ENCODE measurements at places on chromosomes 11 and 22. TPM values are rescaled to one million over a fixed set of nuclear protein-coding genes. Genes with fewer than 3 reads are reported as not detected.

- no peak for DNase-seq
- no peaks in the 10 kb centered on the region for H3K4me1 ChIP-seq
- no peaks in the 10 kb centered on the region for H3K27me3 ChIP-seq
- H3K4me3 ChIP-seq, result no peak overlapping the region
- H3K27ac ChIP-seq, result no peak overlapping the region
These were observed 393.0 kb upstream of the ANO3 start for GRCh38 chr11:25938952-25939351.

DNA sequence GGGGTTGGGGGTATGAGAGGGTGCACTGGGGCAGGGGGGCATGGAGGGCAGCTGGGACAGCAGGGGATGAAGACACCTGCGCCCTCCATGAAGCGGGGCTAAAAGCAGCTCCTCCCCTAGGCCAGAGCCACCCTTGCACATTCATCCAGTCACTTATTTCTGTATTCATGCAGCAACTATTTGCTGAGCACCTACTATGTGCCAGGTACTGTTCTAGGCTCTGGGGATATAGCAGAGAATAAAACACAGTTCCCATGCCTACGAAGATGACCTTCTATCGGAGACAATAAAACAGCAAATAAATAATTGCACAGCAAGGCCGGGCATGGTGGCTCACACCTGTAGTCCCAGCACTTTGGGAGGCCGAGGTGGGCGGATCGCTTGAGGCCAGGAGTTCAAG lies 5.3 kb downstream of the ALDH3B1 start:
- H3K36me3 ChIP-seq, result no peaks in the 10 kb centered on the region
- no peaks in the 10 kb centered on the region for H3K4me1 ChIP-seq
- no peaks in the 10 kb centered on the region for H3K27me3 ChIP-seq
- H3K27ac ChIP-seq, result no peak overlapping the region

- no peaks in the 10 kb centered on the region for H3K4me1 ChIP-seq
- no peak overlapping the region for H3K27ac ChIP-seq
- H3K27me3 ChIP-seq, result no peaks in the 10 kb centered on the region
- H3K36me3 ChIP-seq, result no peaks in the 10 kb centered on the region
These were observed 17.2 kb downstream of the SLC2A11 start for GRCh38 chr22:23874871-23875270.

- H3K4me3 ChIP-seq, result no peak overlapping the region
- no peaks in the 10 kb centered on the region for H3K36me3 ChIP-seq
- H3K27me3 ChIP-seq, result no peaks in the 10 kb centered on the region
- no peaks in the 10 kb centered on the region for H3K4me1 ChIP-seq
These were observed 106.7 kb downstream of the APIP start for GRCh38 chr11:34809191-34810106.

GRCh38 chr22:44378380-44378779 lies 65.6 kb upstream of the SHISAL1 start:
- no peak overlapping the region for H3K27ac ChIP-seq
- no peak overlapping the region for H3K4me3 ChIP-seq
- no peaks in the 10 kb centered on the region for H3K36me3 ChIP-seq
- peak; percentile 1 for DNase-seq

GRCh38 chr22:36009085-36009484 lies 19.5 kb downstream of the RBFOX2 start:
- no peak overlapping the region for H3K4me3 ChIP-seq
- no peaks in the 10 kb centered on the region for H3K27me3 ChIP-seq
- H3K27ac ChIP-seq, result no peak overlapping the region
- H3K4me1 ChIP-seq, result peaks cover 4% of the 10 kb centered on the region
- DNase-seq, result no peak

GRCh38 chr22:17917490-17917983 lies 106.8 kb downstream of the MICAL3 start:
- H3K4me3 ChIP-seq, result no peak overlapping the region
- H3K27me3 ChIP-seq, result no peaks in the 10 kb centered on the region
- peaks cover 3% of the 10 kb centered on the region for H3K4me1 ChIP-seq
- no peak for DNase-seq

GRCh38 chr11:26144291-26144690 lies 187.6 kb upstream of the ANO3 start:
- H3K4me3 ChIP-seq, result no peak overlapping the region
- H3K4me1 ChIP-seq, result no peaks in the 10 kb centered on the region
- no peak overlapping the region for H3K27ac ChIP-seq
- no peaks in the 10 kb centered on the region for H3K27me3 ChIP-seq
- DNase-seq, result no peak

DNA sequence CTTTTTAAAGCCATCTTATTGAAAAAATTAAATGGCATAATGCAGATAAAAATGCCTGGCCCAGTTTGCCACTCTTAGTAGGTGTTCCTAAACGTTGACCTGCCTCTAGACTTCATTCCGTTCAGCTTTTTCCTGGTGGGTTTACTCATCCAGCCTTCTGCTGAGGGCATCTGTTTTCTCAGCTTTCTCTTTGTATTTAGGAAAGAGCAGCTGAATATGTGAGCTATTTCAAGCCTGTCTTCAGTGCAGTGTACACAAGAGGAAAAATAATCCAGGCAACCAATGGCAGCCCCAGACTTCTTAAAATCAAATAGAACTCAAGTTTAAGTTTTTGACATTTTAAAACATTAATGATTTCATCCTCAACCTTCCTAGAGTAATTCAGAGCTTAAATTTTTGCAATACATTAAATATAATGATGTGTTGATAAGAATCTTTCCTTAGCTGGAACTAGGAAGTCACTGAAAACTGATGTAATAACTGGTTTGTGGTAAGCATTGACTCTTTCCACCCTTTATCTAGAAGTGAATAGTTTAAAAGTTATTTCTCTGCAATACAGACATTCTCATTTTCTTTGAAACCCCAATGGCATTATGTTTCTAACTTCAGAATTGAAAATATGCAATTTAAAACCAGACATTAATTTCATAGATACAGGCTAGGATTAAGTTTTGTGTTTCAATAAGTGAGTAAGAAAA lies 165.4 kb downstream of the AASDHPPT start:
- H3K4me1 ChIP-seq, result no peaks in the 10 kb centered on the region
- no peak overlapping the region for H3K4me3 ChIP-seq
- no peak for DNase-seq

DNA sequence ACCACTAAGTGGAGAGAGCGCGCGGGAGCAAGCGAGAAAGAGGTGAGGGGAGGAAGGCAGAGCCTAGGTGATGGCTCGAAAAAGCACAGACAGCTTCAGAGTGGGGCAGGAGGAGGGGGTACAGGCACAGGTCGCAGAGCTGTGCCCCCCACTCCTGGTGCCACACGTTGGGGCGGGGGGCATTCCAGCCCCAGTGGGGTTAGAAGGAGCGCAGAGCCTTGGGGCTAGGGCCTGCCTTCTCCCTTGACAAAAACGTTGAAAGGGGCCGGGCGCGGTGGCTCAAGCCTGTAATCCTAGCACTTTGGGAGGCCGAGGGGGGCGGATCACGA lies 41.6 kb upstream of the ISX start:
- no peak for DNase-seq
- no peaks in the 10 kb centered on the region for H3K36me3 ChIP-seq
- no peak overlapping the region for H3K4me3 ChIP-seq
- H3K27me3 ChIP-seq, result no peaks in the 10 kb centered on the region
- no peak overlapping the region for H3K27ac ChIP-seq

GRCh38 chr11:40401132-40401853 lies 1058.2 kb downstream of the LRRC4C start:
- DNase-seq, result no peak
- no peak overlapping the region for H3K4me3 ChIP-seq
- no peaks in the 10 kb centered on the region for H3K4me1 ChIP-seq

- no peaks in the 10 kb centered on the region for H3K4me1 ChIP-seq
- no peaks in the 10 kb centered on the region for H3K36me3 ChIP-seq
- DNase-seq, result peak; percentile 79
- no peaks in the 10 kb centered on the region for H3K27me3 ChIP-seq
- H3K4me3 ChIP-seq, result peak overlapping the region; percentile 97
These were observed 5.3 kb downstream of the NEAT1 start for GRCh38 chr11:65427691-65428577.

DNA sequence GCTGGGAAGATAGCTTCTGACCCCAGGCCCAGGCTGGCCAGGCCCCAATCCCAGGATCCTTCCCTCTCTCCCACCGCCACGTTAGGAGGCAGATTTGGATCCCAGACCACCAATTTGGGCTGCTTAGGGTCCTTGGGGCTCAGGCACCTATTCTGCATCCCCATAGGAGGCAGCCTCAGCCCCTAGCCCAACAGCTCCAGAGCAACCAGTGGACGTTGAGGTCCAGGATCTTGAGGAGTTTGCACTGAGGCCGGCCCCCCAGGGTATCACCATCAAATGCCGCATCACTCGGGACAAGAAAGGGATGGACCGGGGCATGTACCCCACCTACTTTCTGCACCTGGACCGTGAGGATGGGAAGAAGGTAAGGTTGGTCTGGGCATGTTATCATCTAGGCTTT lies 16.1 kb downstream of the TUB start:
- no peaks in the 10 kb centered on the region for H3K4me1 ChIP-seq
- no peak overlapping the region for H3K27ac ChIP-seq
- no peak overlapping the region for H3K4me3 ChIP-seq

- H3K36me3 ChIP-seq, result no peaks in the 10 kb centered on the region
- no peaks in the 10 kb centered on the region for H3K27me3 ChIP-seq
- no peaks in the 10 kb centered on the region for H3K4me1 ChIP-seq
- no peak overlapping the region for H3K27ac ChIP-seq
- no peak for DNase-seq
- no peak overlapping the region for H3K4me3 ChIP-seq
These were observed 260.5 kb downstream of the CASP12 start for GRCh38 chr11:104637662-104638170.

DNA sequence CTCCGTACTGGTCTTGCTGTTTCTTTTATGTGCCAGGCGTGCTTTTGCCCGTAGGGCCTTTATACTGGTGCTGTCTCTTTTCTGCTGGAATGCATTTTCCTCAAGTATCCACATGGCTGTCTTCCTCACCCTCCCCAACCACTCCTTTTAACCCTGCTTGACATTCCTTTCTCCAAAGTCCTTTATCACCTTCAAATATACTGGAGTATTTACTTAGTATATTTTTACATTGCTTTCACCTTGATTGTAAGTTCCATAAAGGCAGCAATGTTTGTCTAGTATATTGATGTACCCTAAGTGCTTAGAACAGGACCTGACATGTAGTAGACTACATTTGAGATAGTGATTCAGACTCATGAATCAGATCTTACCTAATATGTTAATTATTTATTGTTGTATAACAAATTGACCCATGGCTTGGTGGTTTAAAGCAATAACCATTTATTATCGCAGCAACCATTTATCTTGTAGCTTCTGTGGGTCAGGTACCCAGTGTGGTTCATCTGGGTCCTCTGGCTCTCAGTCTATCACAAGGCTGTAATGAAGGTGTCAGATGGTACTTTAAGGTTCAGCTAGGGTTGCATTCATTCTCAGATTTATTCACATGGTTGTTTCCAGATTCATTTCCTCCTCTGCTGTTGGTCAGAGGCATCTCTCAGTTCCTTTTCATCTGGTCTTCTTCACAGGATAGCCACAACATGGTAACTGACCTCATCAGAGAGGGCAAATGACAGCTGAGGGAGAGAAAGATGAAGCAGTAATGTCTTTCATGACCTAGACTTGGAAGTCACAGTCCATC lies 34.2 kb downstream of the DDX10 start:
- no peak overlapping the region for H3K27ac ChIP-seq
- H3K27me3 ChIP-seq, result no peaks in the 10 kb centered on the region
- DNase-seq, result no peak

DNA sequence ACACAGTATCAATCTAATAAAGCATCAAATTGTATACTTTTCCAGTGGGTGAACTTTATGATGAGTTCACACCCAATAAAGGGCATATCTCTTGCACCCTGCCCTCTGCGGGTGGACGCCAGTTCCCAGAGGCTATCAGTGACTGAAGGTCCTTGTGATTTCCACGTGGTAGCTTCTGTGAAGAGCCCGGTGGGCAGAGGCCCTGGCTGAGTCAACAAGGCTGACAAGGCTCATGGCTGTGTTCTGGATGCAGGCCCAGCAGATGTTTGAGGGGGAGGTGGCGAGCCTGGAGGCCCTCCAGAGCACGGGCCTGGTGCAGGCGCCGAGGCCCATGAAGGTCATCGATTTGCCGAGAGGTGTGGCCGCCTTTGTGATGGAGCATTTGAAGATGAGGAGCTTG lies 71.4 kb downstream of the PIWIL3 start:
- no peaks in the 10 kb centered on the region for H3K36me3 ChIP-seq
- no peak overlapping the region for H3K27ac ChIP-seq
- no peak overlapping the region for H3K4me3 ChIP-seq
- no peaks in the 10 kb centered on the region for H3K27me3 ChIP-seq
- no peaks in the 10 kb centered on the region for H3K4me1 ChIP-seq

- no peak for DNase-seq
- peaks cover 2% of the 10 kb centered on the region for H3K36me3 ChIP-seq
- H3K27ac ChIP-seq, result no peak overlapping the region
- no peak overlapping the region for H3K4me3 ChIP-seq
- H3K27me3 ChIP-seq, result no peaks in the 10 kb centered on the region
These were observed 26.3 kb downstream of the FADS2 start for GRCh38 chr11:61854206-61854895.

- no peaks in the 10 kb centered on the region for H3K27me3 ChIP-seq
- DNase-seq, result no peak
- no peak overlapping the region for H3K4me3 ChIP-seq
- no peaks in the 10 kb centered on the region for H3K4me1 ChIP-seq
These were observed 25.0 kb downstream of the PPFIBP2 start for GRCh38 chr11:7538466-7539454.

DNA sequence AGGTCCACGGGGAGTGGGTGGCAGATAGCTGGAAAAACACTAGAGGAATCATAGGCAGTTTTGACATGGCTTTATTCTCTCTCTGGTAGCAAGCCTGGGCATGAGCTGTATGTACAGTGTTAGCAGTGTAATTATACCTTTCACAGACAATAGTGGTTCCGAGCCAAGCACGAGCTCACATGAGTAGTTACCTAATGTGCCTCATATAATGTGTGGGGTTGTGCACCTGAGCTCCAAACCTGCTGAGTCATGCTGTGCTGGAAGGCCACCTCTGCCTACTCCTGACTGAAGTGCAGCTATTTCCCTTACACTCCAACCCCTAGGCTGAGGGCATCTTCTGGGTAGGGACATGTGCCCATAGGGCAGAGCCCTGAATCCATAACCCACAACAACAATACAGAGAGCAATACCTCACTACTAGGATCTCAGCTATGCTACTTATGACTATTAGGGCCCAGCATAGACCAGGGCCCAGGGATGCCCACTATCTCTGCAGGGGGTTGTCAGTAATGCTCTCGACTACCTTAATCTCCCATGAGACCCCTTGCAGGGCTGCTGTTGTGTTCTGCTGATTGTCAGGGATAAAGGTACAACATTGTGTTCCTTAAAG lies 432.1 kb downstream of the DYNC2H1 start:
- no peaks in the 10 kb centered on the region for H3K4me1 ChIP-seq
- no peak overlapping the region for H3K4me3 ChIP-seq
- no peak overlapping the region for H3K27ac ChIP-seq
- no peak for DNase-seq

Gene SPA17
- total RNA-seq, result 2.7 TPM

Gene CDC45
- total RNA-seq, result 1.0 TPM

Gene CCDC81
- 1.5 TPM for total RNA-seq

Gene NXPE4
- not detected for total RNA-seq

Gene OR10V1
- not detected for total RNA-seq

Gene GRIA4
- 3.7 TPM for total RNA-seq

Gene OR5A1
- not detected for total RNA-seq

Gene MAJIN
- total RNA-seq, result not detected

Gene MRPL49
- 37.1 TPM for total RNA-seq

Gene SEPTIN3
- total RNA-seq, result 0.68 TPM

Data from aorta (tissue), 5 donors.